ENCODE measurements at places on chromosomes 7 and 10.

GRCh38 chr7:120959929-120960484, 9.4 kb downstream of the ING3 start:
- DNase-seq, result no peak

GRCh38 chr10:67144530-67144929, 218.7 kb downstream of the LRRTM3 start:
- no peak for DNase-seq

- DNase-seq, result no peak
Measured at GRCh38 chr10:9965341-9965740, 1052.3 kb upstream of the CELF2 start.

DNA sequence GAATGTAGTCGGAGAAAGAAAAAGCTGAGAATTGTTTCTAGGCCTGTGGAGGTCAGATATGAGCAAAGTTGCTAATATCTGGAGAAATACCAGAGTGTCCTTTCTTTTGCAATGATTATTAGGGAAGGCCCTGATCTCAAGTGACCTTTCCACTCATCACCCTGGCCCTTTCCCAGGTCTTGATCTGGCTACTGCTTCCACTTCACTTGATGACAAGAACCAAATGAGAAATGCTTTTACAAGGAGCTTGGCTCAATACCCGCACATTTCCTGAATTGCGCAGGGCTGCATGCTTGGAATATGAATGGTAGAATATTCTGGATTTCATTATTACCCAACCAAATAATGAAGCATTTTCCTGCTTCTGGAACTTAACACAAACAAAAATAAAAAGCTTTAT, 104.6 kb downstream of the ITGB8 start:
- peak; percentile 31 for DNase-seq

DNA sequence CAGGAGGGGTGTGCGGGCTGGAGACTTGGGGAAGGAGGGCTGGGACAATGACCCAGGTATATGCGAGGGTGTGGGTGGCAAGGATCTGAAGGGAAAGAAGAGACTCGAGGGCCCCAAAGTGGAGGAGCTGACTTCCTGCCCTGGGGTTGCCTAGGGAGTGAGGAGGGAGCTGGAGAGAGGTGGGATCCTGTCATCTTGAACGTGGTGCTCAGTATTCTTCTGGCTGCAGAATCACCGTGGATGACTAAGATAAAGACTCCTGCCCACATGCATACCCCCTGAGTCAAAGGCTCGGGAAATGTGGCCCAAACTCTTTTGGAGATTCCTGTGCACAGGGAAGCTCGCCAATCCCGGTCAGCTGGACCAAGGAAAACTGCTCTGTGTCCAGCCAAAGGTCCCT, 31.2 kb downstream of the COL17A1 start:
- DNase-seq, result peak; percentile 73

- no peak for DNase-seq
Measured at GRCh38 chr10:78474743-78475142, 441.1 kb downstream of the RPS24 start.

DNA sequence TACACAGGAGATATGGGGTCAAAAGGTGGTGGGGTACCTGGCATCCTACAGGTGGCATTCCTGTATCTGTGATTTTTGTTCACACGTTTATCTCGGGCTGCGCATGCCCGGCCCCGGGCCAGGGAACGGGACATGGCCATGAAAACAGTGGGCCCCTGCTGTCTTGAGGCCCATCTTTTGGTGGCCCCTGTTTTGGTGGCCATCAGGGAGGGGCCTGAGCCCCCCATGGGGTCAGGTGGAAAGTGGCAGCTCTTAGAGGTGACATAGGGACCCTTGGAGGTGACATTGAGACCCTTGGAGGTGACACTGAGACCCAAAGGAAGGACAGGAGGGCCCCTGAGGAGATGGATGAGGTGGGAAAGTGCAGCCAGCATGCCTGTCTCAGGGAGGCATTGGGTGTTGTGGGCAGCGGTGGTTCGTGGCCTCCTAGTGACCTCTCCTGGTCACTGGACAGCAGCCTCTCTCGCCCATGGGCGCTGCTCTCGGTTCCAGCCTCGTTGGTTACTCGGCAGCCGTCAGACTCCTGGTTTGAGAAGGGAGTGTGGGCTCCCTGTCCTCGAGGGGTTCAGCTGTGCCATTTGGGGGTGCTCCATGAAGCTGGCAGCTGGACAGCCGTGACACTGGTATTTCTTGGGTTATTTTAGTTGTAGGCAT, 39.9 kb downstream of the INPP5A start:
- no peak for DNase-seq

- DNase-seq, result no peak
Measured at GRCh38 chr10:129583831-129584230, 116.8 kb downstream of the MGMT start.

GRCh38 chr10:17146892-17147291, 17.3 kb upstream of the CUBN start:
- DNase-seq, result peak; percentile 71

GRCh38 chr7:11252011-11252607, 278.4 kb downstream of the PHF14 start:
- no peak for DNase-seq

DNA sequence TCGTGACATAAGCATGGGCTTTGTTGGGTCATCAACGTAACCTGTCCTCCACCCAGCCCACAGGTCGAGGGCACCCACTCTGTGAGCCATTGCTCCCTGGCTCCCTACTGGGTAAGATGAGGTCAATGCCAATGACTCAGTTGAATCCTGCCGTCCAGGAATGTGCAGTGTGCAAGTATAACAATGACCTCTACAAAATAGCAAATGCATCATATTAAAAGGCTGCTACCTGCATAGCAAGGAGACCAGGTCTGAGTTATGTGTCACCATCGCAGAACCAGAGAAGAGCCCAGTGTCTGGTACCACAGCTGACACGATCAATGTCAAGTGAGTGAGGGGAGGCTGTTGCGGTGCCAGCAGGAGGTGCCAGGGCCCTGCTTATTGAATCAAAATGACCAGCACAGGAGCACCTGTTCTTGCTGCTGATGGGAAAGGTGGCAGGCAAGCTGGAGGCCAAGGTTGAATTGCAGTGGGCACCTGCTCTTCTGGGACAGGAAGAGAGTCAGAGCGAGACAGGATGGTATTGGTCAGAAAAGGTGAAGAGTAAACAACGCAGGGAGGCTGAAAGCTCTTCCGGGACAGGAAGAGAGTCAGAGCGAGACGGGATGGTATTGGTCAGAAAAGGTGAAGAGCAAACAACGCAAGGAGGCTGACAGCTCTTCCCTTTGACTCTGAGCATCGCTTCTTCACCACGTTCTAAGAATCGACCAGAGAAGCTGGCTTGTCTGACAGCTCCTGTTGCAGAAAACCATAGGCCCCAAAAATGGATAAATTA, 108.7 kb upstream of the ADAM12 start:
- no peak for DNase-seq

GRCh38 chr7:41969561-41970105, 266.7 kb upstream of the INHBA start:
- peak; percentile 26 for DNase-seq

- DNase-seq, result no peak
Measured at GRCh38 chr10:125592897-125593296, 90.1 kb downstream of the TEX36 start.

DNA sequence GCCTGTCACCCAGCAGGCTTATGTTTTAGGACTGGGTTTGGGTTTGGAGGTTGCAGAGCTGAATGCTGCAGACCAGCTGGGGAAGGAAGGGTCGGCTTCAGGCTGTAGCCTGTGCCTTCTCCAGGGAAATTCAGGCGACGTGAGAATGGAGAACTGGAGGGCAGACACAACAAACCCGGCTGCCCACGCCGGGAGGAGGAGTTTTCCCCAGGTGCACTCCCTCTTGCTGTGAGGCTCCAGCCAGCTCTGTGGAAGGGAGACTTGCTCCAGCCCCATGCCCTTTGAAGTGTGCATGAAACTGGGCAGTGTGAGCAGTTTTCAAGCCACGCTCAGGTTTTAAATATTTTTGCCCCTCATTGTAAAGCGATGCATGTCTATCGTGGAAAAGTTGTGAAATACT, 279.1 kb downstream of the CCSER2 start:
- DNase-seq, result no peak

DNA sequence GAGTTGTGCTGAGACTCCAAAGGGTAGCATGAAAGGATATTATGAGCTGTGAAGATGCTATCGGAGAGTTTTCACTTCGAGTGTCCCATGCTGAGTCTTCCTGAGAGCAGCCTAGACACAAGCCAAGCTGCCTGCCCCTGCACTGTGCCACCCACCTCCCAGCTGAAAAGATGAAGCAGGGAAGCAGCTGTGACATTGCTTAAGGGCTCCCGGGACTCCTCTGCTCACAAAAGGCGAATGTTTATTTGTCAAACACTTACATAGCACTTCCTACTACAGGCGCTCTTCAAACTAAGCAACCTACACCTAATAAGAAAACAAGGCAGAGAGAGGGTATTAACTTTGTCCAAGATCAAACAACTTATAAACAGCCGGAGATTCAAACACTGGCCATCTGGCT, 95.6 kb downstream of the OSBPL3 start:
- no peak for DNase-seq

DNA sequence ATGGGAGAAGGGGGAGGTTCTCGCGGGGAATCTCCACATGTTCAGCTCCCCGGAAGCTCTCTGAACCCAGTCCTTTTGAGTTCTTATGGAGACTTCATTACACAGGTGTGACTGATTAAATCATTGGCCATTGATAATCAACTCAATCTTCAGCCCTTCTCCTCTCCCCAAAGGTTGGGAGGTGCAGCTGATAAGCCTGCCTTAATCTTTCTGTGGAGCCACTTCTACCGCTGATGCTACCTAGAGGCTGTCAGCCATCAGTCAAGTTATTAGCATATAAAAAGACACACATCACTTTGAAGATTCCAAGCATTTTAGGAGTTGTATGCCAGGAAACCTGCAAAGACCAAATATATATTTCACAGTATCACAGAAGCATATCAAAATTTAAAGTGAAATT, 91.7 kb downstream of the MARCHF5 start:
- no peak for DNase-seq

DNA sequence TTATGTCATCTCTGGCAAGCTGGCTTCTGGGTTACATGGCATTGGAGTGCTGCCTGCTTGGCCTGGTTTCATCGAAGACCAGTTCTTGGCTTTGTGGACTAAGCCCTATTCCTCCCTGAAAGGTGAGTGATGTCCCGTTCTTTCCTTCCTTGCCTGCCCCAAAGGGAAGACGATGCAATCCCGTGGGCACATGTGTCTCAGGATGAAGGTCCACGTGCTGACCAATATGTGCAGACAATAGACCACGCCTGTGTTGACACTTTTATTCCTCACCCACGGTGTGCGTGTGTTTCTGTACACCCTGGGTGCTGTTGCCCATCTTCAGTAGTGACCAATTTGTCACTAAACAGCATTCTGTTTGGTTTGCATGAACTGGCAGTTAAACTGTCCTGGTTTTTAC, 28.6 kb upstream of the SHH start:
- DNase-seq, result no peak

GRCh38 chr7:130444234-130444633, 3.4 kb upstream of the CEP41 start:
- peak; percentile 44 for DNase-seq

- DNase-seq, result no peak
Measured at GRCh38 chr10:46292573-46293023, 5.8 kb downstream of the ANTXRL start.

GRCh38 chr7:84720456-84721097, 466.3 kb downstream of the SEMA3D start:
- no peak for DNase-seq

DNA sequence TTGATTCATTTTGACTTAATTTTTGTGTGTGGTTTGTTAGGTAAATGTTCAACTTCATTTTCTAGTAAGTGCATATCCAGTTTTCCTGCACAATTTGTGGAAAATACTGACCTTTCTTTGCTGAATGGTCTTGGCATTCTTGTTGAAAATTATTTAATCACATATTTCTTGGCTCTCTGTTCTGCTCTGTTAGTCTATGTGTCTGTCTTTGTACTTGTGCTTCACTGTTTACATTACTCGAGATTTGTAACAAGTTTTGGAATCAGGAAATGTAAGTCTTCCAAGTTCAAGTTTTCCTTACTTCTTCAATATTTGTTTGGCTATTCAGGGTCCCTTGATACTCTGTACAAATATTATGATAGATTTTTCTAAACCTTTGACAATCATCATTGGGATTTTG, 838.2 kb upstream of the POM121L12 start:
- DNase-seq, result no peak

DNA sequence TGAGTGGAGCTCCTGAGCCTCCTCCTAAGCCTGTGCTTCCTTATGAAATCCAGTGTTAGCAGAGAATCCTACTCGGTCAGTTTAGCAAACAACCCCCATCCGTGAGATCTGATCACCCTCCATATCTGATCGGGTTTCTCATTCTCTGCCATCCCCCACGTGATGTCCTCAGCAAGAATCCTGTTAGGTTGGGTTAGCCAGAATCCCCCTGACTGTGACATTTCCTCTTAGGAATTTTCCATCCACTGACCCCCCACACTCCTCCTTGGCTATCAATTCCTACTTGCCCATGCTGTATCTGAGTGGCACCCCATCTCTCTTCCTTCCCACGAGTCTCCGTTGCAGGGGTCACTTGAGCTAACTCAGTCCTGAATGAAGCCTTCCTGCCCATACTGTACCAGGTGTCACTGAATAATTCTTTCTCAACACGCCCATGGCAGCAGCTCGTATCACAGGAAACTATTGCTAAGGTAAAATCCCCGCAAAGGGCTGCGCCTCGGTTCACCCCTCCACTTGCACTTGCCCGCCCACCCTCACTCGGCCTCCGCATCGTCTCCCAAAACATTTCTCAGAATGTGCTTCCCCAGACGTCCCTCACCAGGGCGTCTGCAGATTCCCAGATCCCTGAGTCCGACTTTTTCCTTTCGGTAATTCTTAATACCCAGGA, 44.1 kb downstream of the MYOF start:
- peak; percentile 88 for DNase-seq

GRCh38 chr7:13829231-13829630, 160.2 kb downstream of the ETV1 start:
- peak; percentile 37 for DNase-seq

DNA sequence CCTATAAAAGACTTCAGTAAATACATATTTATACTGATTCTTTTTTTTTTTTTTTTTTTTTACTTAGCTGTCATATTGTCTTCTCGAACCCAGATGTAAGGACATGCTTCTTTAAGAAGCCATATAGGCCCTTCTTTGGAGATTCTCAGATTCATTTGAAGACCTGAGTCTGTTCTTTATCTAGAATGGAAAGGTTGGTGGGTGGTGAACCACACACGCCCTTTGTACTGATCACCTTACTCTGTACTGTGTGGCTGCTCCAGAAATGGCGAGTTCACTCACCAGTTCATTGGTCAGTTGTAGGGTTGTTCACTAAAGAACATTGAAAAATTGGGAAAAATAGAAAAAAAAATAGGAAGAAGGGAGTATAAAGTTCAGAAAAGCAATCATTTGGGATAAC, 32.5 kb downstream of the LANCL2 start:
- no peak for DNase-seq
